ENCODE measurements at places on chromosomes 12 and 14.

- DNase-seq: no peak
Observed at GRCh38 chr14:103445806-103446205, 60.6 kb downstream of the MARK3 start.

GRCh38 chr12:4443616-4444015, 2.0 kb downstream of the FGF6 start:
- DNase-seq: no peak

GRCh38 chr12:121246893-121247557, 37.1 kb downstream of the P2RX4 start:
- DNase-seq: no peak

DNA sequence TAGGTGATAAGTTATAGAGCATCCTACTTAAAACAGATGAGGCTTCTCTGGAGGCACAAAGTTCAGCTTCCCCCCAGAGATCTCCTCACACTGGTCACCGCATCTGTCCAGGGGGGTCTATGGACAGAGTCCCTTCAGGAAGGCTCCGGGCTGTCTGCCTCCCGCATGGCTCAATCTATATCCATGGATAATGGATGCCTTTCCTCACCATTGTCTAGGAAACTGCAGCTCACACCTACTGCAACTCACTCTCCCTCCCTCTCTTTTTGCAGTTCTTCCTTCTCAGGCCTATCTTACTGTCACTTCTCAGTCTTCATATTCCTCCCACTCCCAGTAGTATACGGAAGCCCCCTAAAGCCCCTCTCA, 100.6 kb upstream of the BCL2L14 start:
- no peak for DNase-seq

- no peak for DNase-seq
Observed at GRCh38 chr12:40733871-40734270, 41.6 kb downstream of the CNTN1 start.

DNA sequence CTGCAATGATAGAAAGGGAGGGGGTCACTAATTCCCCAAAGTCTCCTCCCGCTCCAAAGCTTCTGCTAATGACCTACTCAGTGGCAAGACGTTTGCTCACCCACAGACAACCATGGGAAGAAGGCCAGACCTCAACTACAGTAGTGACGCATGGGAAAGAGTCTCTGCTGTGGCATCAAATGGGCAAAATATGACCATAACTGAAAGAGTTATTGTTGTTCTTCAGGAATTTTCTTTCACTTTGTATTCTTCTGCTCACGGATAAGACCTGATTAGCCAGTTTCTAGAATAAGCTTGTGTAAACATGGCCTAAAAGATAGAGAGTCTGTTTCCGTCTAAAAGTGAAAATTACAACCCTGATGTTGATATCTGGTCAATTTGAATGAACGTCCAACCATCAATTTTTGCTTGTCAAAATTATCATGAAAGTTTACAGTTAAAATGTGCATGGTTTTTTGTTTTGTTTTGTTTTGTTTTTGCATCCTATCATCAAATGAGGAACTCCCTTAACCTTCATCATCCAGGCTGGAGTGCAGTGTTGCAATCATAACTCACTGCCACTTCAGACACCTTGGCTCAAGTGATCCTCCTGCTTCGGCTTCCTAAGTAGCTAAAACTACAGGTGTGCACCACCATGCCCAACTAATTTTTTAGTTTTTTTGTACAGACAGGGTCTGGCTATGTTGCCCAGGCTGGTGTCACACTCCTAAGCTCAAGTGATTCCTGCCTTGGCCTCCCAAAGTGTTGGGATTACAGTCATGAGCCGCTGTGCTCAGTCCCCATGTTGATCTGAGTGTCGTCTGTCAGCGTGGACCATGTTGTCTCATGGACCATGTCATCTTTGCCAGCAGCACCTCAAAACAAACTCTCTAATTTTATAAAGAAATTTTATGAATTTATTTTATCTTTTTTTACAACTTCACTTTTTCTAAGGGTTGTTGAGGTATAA, 7.0 kb downstream of the KRT6B start:
- no peak for DNase-seq

DNA sequence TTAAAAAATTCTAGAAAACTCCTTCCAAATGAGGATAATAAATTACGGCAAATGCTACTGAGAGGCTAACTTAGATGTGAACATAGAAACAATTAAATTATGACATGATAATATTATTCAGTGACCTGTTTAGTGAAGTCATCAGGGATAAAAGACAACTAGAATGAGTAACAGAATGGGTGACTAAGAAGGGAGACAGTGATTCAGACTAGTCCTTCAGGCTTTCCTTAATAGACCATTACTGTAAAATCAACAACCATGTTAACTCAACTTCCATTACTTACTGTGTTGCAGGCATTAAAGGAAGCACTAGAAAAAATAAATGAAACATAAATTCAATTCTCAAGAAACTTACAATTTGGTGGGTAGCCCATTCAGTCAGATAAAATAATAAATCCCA, 543.9 kb upstream of the LRFN5 start:
- no peak for DNase-seq

DNA sequence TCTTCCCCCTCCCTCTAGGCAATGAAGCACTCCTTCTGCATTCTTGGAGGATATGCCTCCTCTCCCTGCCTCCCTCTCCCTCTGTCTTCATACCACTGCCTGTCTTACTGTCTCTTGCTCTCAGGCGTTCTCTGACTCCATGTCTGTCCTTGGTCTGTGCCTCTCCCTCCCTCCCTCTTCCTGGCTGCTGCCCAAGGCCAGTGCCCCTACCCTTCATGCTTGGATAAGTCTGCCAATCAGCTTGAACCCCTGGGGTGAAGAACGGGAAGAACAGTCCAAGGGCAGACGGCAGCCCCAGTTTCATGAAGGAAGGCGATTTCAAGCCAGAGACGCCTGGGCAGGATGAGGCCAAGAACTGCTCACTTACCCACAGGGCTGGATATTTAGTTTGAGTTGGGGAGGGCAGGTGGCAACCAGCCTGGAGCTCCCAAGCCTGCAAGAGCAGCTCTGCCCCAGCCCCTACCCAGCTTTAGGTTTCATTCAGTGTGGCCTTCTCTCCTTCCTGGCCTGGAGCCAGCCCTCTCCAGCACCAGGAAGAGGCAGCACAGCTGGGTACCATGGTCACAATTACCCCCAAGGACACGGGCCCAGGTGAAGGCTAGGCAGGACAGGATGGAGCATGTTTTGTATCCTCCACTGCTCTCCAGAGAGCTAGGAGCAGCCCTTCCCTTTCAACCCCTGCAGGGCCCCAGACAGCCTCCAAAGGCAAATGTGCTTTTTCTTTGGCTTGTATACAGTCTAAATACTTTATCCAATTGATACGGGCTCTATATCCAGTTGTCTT, 35.8 kb upstream of the LTBP2 start:
- no peak for DNase-seq

GRCh38 chr12:95574799-95575452, 23.6 kb upstream of the USP44 start:
- DNase-seq: no peak

- no peak for DNase-seq
Observed at GRCh38 chr14:102248121-102248520, 56.8 kb downstream of the MOK start.

- DNase-seq: no peak
Observed at GRCh38 chr14:37844614-37845013, 249.2 kb downstream of the TTC6 start.

- no peak for DNase-seq
Observed at GRCh38 chr14:103216857-103217256, 93.6 kb downstream of the TNFAIP2 start.

DNA sequence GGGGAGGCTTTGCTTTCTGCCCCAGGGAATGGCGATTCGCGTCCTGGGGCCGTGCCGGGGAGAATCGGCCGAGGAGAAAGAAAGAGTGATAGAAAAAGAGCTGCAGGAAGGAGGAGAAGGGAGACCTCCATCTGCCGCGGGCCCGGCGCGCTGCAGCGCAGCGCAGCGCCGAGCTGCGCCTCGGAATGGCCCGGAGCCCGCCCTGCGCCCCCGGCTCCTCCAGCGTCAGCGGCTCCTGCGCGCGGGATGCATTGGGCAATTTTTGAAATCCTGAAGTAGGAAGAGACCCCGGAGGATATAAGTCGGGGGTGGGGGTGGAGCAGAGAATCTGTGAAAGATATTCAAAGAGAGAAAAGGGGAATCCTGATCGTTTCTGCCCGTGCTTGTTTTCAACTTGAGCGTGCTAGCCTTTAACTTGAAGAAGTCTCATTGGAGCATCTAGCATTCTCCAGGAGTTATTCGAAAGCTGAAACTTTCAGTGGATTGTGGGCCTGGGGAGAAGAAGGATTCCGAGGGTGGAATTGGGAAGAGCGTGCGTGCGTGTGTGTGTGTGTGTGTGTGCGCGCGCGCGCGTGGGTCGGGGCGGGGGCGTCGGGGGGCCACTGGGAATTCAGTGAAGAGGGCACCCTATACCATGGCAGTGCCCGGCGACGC, 441 bp downstream of the PDE3A start:
- no peak for DNase-seq

DNA sequence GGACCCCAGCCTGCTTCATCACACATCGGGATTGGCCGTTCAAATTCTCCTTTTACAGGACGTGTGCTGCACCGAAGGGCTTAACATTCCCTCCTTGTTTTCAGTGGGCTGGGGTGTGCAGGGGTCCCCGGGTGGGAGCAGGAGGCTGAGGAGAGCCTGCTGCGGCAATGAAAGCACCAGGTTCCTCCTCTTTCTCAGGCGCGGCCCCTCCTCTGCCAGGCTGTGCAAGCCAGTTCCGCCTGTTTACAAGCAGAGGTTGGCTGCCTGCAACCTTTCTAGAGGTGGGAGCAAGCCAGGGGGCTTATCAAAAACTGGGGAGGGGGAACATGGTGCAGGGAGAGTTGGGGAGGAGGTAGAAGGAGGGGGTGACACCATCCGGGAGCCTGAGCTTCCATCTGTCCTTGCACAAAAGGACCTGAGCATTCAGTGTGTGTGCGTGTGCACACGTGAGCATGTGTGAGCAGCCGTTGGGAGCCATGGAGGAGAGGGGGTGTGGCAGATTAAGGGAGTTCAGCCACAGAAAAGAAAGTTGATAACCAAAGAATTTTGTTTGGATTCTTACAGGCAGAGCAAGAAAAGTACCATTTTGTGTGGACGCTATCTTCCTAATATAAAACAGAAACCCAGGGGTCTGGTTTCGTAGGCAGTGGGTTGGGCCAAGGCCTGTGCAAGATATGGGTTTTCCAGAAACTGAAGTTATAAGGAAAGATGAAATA, 108.8 kb upstream of the RFLNA start:
- DNase-seq: no peak

DNA sequence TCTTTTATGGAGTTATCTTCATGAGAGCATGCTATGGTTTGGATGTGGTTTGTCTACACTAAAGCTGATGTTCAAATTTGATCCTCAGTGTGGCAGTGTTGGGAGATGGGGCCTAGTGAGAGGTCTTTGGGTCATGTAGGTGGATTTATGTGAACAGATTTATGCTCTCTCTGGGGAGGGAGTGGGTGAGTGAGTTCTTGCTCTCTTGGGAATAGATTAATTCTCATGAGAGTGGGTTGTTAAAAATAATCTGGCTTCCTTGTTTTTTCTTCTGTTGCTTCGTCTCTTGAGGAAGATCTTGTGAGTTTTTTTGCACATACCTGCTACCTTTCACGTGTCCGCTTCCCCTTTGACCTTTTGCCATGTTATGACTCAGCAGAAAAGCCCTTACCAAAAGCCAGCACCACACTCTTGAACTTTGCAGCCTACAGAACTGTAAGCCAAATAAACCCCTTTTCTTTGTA, 20.5 kb downstream of the DERA start:
- no peak for DNase-seq

- DNase-seq: peak; percentile 59
Observed at GRCh38 chr12:120079411-120080400, 36.8 kb downstream of the RAB35 start.

DNA sequence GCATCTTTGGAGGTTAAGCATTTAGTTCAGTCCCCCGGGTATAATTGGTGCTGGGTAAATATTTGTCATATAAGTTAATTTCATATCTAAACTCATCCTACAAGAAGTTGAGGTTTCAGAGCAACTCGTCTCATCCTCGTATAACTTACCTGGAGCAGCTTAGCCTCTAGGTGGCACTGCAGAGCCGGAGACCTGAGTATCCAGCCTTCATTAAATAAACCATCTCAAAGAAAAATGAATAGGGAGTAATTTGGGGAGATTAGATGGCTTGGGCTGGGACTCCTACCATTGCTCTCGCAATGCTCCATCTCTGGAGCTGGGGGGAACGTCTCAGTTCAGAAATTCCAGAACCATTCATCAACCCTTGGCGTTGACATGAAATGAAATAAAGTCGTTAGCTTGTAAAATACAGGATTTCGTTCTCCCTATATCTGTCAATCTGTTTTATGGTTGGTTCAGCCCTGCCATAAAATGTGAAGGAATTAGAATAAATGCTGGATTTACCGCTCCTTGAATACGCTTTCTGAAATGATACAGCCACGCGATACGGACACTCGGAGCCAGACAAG, 122.9 kb upstream of the TMEM132D start:
- DNase-seq: no peak

- DNase-seq: no peak
Observed at GRCh38 chr12:80857311-80857710, 80.4 kb downstream of the LIN7A start.

DNA sequence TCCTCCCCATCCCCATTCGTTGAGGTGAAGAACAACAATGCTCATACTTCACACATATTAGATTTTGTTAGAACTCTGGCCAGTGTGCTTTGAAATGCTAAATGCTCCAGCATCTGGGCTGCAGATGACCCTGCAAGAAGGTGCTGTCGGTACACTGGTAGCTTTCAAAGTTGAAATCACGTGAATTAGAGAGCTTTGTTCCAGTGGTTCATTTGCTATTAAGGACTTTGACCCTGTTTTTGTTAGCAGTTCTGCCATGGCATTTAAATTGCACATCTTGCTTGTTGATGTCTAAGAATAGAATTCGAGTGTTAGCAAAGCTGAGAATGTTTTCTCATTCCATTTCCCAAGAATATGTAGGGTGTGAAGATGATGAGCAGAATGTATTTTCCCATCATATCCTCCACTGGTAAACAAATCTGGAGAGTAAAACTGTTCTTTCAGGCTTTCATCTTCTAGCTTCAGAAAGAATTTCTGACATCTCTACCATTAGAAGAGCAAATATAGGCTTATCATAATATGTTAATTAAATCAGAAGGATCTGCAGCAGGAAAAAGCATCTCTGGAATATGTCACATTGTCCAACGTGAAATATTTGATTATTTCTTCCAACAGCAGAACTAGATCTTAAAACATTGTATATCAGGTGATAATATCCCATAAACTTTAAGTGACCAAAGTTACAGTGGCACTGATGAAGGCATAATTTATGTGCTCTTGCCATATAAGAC, 98.8 kb upstream of the PDE3A start:
- no peak for DNase-seq

DNA sequence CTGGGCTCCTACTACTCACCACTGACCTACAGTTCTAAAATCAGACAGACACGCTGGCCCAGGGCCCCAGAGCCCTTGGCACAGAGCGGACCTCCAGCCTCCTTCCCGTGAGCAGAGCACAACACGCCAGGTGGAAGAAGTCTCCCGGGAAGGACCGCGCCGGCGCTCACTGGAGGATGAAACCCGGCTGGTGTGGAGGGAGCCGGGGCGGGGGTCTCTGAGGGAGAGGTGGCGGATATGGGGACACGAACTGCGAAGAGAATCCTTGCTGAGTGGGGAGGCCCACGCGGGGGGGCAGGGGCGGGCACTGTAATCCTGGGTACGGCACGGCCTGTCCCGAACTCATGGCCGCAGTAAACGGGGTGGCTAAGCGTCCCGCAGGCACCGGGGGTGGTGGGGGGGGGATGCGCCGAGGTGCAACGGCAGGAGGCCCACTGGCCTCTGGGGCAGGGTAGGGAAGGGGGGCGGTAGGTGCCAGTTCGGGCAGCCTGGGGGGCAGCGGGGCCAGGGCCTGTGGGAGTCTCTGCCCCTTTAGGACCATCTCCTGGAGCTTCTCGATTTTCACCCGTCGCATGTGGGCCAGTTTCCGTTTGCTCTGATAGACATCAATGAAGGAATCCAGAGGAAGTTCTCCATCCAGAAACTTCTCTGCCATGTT, 28.8 kb downstream of the VPS37B start:
- no peak for DNase-seq
